ENCODE measurements at places on chromosomes 16 and 17. TPM values are rescaled to one million over a fixed set of nuclear protein-coding genes. Genes with fewer than 3 reads are reported as not detected.

- no peak for DNase-seq
Observed at GRCh38 chr17:64335486-64335885, 55.2 kb downstream of the PECAM1 start.

- DNase-seq: no peak
Observed at GRCh38 chr17:43579566-43580140, 33.5 kb upstream of the ETV4 start.

- no peak for DNase-seq
Observed at GRCh38 chr16:17432901-17433576, 37.7 kb downstream of the XYLT1 start.

DNA sequence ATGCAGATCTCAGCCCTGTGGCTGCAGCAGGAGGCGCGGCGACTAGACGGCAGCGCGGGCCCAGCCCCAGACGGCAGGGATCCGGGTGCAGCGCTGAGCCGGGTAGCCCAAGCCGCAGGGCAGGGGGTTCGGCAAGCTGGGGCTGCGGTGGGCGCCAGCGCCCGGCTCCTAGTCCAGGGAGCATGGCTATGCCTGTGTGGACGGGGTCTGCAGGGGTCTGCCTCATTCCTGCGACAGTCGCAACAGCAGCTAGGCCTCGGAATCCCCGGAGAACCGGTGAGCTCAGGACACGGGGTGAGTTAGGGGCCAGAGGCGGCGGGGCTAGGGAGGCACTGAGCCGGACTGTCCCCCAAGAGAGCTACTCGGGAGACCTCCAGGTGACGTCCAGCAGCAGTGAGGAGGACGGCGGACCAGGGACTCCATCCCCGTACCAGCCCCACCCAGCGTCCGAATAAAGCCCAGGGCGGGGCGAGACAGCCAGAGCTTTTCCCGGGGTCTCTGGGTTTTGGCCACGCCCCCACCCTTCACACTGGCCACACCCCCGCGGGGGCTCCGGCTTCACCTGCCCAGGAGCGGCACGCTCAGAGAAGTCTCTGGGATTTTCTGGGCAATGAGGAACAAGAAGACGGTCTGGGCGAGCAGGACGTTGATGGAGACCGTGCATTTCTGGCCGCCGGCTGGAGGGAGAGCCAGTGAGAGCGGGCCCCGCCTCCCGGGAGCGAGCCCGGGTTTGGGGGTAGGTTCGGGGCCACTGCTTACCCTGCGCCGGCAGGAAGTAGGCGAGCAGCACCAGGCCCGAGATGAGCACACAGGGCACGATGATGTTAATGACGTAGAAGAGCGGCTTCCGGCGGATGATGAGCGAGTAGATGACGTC is 1.1 kb downstream of the C17orf107 start:
- peak; percentile 86 for DNase-seq

GRCh38 chr16:2979669-2980226 is 498 bp downstream of the PKMYT1 start:
- DNase-seq: no peak

GRCh38 chr17:15883617-15884111 is 61.3 kb upstream of the ADORA2B start:
- DNase-seq: no peak

- DNase-seq: no peak
Observed at GRCh38 chr16:81232740-81233367, 5.6 kb upstream of the BCO1 start.

Gene CUEDC1
- total RNA-seq: 52.3 TPM

Gene REXO5
- 2.1 TPM for total RNA-seq

Gene GTF3C1
- 59.0 TPM for total RNA-seq

GRCh38 chr17:56448371-56448770 is 145.1 kb upstream of the NOG start:
- DNase-seq: no peak

- DNase-seq: peak; percentile 96
Observed at GRCh38 chr17:48544349-48545021, 424 bp downstream of the HOXB2 start.

DNA sequence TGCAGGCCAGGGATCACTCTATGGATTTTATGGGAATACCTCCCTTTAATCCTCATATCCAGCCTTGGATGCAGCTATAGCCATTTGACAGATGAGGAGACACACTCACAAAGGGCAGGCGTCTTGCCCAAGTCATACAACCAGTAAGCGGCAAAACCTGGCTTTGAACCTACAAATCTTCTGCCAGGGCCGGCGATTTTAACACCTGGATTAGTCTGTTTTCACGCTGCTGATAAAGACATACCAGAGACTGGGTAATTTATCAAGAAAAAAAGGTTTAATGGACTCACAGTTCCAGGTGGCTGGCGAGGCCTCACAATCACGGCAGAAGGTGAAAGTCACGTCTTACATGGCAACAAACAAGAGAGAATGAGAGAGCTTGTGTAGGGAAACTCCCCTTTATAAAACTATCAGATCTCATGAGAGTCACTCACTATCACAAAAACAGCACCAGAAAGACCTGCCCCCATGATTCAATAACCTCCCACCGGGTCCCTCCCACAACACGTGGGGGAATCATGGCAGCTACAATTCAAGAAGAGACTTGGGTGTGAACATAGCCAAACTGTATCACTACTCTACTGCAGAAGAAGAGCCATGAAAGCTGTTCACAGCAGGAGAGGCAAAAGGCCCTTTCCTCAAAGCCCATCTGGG is 67.5 kb downstream of the XYLT1 start:
- DNase-seq: no peak

DNA sequence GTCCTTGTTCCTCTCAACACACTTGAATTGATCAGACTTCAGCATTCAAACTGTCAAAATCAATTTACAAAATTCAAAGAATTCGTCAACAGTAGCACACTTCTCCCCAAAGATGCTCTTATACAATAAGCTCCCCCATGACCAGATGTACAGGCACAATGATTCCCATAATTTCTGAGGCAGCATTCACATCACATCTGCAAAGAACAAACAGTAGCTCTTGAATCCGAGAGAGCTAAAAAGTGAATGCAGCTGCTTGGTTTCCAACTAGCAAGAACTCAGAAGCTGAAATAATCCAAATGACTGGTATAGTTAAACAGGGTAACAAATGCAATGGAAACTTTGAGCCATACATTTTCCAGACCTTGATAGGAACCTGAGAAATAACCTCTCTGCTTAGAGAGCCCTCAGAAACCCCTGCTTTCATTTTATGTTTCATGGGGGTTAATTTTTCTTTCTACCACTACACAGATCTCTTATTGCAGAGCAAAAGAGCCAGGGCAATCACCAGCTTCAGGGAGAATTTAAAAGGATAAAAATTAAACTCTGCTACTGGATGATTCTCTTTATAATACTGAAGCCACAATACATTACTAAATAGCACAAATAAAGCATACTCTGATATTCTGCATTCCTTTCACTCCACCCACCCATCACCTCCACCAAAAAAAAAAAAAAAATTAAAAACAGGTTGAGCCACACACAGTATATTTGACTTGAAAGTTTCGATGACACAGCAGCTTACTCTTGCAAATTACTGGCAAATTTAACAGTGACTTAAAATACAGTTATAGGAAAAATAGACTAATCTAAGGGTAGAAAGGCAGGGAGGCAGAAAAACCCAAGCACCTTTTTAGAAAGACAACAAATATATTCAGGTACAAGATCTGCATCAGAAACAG is 23.1 kb upstream of the TMEM97 start:
- no peak for DNase-seq

- no peak for DNase-seq
Observed at GRCh38 chr16:35141303-35141702, 1681.9 kb downstream of the TP53TG3F start.

Gene KRTAP2-3
- total RNA-seq: 0.28 TPM

- no peak for DNase-seq
Observed at GRCh38 chr17:75146592-75146991, 7.7 kb downstream of the JPT1 start.

DNA sequence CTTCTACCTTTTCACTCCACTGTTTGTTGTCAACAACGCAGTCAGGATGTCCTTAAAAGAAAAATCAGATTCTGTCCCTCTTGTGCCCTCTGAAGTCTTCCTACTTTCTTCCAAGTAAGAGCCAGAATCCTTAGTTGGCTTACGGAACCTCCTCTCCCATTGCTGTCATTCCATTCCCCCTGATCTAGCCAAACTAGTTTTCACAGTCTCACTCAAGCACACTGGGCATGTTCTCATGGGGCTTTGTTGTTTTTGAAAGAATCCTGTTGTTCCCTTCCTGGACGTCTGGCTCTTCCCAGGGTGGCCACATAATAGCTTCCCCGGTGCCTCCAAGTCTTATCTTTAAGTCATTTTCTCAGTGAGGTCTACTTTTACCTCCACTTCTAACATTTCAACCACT is 158.6 kb upstream of the ELAC2 start:
- DNase-seq: no peak

GRCh38 chr16:50430076-50430475 is 61.3 kb upstream of the BRD7 start:
- DNase-seq: no peak

- DNase-seq: no peak
Observed at GRCh38 chr16:66594739-66595138, 9.8 kb upstream of the CMTM3 start.

- no peak for DNase-seq
Observed at GRCh38 chr16:82605863-82606620, 20.7 kb upstream of the CDH13 start.

- DNase-seq: no peak
Observed at GRCh38 chr16:75546293-75546692, 9.8 kb downstream of the TMEM231 start.

- peak; percentile 58 for DNase-seq
Observed at GRCh38 chr17:50221864-50222545, 20.6 kb upstream of the COL1A1 start.

DNA sequence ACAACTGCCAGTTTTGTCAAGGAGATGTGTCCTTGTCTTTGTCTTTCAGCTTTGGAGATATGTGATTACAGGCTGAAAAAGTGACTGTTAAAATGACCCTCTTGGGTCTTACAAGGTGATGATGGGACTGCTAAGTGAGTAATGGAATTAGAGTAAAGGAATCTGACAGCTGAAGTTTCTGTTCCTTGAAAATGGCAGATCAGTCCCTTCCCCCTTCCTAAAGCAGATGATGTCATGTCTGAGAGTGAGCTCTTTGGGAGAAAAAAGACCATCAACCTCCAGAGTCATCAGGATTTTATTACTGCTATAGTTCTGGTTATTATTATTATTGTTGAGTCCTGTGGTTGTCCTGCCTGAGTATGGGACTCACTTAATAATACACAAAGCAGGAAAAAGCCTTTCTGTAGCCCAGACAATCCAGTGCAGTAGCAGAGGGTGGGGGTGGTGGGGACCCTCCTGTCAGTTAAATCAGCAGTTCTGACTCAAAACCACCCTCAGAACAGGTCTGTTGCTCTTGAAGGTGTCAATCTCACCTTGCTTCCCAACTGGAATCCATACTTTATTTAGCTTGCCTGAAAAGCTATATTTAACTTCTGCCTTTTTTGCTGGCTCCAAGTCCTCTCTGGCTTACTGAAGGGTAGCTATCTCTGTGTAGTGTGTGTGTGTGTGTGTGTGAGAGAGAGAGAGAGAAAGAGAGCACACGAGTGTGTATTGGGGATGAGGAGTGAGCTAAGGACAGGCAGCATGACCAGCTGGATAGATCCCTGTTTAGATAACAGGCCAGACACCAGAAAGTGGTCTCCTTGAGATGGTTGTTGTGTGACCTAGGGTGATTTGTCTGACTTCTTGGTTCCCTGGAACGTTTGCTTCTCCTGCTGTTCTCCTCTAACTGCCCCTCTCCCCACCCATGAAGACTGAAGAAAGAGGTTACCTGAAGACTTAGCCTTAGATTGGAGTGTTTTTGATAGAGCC is 4.9 kb downstream of the HROB start:
- no peak for DNase-seq

Gene BAHCC1
- 20.5 TPM for total RNA-seq

DNA sequence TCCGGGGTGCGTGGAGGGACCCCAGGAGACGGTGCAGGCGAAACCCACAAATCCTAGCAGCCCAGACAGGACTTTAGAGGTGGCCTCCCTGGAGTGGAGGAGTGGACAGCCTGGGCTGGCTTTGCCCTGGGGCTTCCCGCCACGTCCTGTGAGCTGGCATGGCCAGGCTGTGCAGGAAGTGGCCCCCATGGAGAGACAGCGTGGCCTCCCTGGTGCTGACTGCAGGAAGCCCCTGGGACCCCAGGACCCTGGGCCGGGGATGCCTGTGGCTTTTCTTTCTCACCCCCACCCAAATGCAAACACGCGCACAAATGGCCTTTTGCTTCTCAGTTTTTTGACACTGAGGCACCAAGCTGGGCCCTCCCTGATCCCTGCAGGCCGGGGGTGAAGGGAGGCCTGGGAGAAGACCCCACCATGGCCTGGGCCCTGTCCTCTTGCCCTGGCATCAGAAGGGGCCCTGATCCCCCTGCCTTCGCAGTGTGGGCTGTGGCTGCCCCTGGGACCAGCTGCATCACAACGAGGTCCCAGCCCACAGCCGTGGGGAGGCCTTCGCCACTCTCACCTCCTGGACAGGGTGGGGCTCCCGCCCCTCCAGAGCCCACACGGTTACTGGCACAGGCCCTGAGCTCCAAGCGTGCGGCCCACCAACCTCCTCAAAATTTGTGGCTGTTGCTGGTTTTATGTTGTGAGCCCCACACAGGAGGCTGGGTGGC is 51.6 kb upstream of the PABPN1L start:
- DNase-seq: no peak

GRCh38 chr17:80960797-80961452 is 30.7 kb upstream of the CHMP6 start:
- no peak for DNase-seq

- DNase-seq: no peak
Observed at GRCh38 chr17:63378411-63379375, 67.4 kb downstream of the CYB561 start.

Gene SPOP
- 73.8 TPM for total RNA-seq

GRCh38 chr16:65124596-65124995 is 2.7 kb upstream of the CDH11 start:
- DNase-seq: no peak

DNA sequence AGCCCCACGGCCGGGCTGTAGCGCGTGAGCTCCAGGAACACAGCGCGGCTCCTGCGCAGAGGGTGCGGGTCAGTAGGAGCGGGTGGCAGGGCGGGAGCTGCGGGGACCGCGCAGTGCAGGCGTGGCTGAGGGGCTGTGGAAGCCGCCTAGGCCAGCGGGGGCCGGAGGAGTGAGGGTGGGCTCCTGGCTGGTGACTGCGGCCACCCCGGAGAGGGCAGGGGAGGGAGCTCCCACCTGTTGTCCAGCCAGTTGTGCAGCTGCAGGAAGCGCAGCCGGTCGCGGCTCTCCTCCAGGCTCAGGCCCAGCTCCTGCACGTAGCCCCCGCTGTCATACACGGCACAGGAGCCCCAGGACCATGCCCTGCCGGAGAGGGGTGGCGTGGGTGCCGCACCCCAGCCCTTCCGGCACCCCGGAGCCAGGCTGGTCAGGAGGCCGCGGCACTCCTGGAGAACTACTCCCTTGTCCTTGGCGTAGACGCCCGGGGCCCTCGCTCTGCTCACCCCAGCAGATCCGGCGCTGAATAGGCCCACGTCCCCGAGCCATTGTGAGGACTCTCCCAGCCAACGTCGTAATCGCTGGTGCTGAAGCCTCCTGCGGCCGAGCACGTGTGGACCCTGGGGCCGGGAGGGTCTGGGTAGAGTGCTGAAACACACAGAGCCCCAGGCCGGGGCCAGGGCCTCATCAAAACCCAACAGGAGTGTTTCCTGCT is 43.9 kb downstream of the TSC2 start:
- DNase-seq: no peak

- no peak for DNase-seq
Observed at GRCh38 chr17:82966415-82966814, 113.0 kb upstream of the METRNL start.
